ENCODE measurements at places on chromosomes 1 and 21.

DNA sequence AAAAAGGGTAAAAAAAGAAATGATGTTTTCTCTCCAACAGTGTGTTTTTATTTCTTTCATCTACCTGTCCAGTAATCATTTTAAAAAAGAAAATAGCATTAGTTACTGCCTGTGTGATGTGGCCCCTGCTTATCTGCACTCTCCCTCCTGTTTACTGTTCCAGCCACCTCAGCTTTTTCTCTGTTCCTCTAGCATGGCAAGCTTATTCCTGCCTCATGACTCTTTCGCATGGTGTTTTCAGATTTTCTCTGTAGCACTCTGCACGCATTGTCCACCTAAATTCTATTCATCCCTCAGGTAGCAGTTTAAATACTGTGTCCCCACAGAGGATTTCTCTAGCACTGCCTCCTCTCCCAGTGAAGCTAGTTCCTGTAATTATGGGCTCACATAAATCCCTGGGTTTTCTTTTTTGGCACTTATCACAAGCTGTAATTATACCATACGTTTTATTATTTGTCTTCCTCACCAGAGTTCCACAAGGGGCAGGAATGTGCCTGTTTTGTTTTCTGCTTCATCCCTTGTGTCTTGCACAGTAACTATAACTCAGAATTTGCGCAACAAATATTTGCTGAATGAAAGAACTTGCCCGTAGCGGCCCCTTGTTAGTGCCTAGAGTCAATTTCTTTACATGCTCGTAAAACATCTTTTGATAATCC, 51.4 kb upstream of the LRIG2 start:
- no peak for DNase-seq

- DNase-seq = no peak
Observed at GRCh38 chr1:31655104-31655503, 10.4 kb upstream of the PEF1 start.

GRCh38 chr21:28683982-28684752, 308.5 kb downstream of the LTN1 start:
- no peak for DNase-seq

GRCh38 chr1:66624412-66625060, 90.6 kb downstream of the SGIP1 start:
- no peak for DNase-seq

DNA sequence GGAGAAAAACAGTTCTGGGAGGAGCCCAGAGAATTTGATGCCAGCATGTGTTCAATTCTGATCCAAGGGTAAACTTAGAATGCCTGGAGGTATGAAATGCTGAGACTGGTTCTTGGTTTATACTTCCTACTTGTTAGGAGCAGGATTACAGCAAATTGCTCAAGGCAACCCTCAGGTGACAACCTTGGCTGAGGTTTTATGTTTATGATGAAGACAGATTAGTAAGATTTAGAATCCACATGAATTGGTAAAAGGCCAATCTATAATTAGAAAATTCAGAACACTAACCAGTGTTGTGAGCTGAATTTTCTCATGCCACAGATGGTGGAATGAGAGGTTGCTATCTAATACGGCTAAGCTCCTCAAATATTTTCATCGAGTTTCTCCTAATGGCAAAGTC, 235.3 kb upstream of the NRIP1 start:
- no peak for DNase-seq

GRCh38 chr1:202349206-202349928, 868 bp downstream of the PPP1R12B start:
- DNase-seq = no peak

- no peak for DNase-seq
Observed at GRCh38 chr21:35730325-35730724, 330.0 kb downstream of the SETD4 start.

DNA sequence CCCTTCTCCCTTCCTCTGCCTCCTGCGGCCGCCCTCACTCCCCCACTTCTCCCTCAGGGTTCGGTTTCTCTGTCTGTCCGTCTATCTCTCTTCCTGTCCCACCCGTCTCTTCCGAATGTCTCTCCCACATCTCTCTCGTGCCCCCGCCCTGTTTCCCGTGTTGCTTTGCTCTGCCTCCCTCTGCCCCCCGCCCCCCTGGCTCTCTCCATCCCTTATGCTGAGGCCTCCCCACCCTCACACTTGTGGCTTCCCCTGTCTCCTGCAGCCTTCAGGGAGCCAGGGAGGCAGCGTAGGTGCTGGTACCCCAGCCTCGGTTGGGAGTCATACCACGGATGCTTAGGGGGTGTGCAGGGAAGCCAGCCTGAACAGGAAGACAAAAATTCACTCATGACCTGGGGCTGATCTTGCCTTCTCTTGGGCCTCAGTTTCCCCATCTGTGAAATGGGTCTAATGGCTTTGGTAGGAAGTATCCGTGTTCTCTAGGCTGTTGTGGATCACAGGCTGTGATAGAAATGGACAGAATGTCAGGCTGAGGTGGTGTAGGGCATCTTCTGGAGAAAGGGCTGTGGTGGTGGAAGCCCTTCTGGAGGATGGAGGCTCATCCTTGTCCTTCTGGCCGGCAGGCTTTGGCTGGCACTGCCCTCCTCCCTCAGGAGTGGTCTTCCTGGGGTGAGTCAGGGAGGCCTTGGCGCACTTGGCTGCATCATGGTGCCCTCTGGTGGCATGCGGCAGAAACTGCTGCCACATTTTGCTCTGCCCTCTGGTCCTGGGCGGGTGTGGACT, 55.5 kb downstream of the FOXO6 start:
- DNase-seq = peak; percentile 50

- DNase-seq = no peak
Observed at GRCh38 chr1:2462819-2463218, 13.3 kb upstream of the PLCH2 start.

- DNase-seq = no peak
Observed at GRCh38 chr1:75602486-75602885, 8.4 kb downstream of the SLC44A5 start.

- DNase-seq = no peak
Observed at GRCh38 chr1:206833106-206833680, 32.2 kb upstream of the IL20 start.

GRCh38 chr1:108327534-108328466, 83.9 kb upstream of the NBPF4 start:
- no peak for DNase-seq

- DNase-seq = no peak
Observed at GRCh38 chr1:243944429-243945160, 94.6 kb upstream of the AKT3 start.

DNA sequence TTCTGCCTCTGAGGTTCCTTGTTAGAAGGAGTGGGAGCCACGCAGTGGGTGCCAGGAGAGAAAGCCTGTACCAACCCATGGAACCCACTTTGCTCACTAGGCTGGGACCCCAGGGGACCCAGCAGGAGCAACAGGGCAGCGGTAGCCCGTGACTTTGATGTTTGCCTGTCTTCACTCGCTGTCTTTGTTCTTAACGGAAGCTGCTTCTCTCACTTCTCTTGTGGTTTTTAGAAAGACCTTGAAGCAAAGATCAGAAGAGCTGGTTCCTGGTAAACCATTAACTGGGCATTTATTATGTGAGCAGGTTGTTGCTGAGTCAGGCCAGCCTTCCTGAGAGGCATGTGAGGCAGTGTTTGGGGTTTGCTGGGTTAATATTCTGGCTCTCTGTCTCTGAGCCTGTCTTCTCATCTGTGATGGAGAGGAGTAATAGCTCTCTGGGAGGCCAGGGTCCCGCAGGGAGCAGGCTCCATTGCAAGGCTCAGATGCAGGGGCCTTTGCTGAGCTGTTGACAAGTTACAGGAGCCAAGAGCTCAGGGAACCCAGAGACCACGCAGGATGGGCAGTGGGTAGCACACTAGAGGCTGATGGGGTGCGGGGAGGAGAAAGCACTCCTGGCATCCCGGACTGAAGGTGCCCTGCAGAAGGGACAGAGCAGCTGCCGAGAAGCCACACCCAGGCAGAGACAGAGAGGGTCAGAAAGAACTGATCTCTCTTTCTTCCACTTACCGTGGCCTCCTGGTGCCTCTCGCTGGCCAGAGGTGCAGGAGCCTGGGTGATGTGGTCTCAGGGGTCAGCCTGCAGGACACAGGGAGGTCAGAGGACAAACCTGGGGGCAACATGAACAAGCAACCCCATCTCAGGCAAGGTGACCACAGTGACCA, 367.5 kb upstream of the C1orf174 start:
- DNase-seq = peak; percentile 81

- DNase-seq = no peak
Observed at GRCh38 chr1:67711855-67712212, 26.8 kb downstream of the GADD45A start.

DNA sequence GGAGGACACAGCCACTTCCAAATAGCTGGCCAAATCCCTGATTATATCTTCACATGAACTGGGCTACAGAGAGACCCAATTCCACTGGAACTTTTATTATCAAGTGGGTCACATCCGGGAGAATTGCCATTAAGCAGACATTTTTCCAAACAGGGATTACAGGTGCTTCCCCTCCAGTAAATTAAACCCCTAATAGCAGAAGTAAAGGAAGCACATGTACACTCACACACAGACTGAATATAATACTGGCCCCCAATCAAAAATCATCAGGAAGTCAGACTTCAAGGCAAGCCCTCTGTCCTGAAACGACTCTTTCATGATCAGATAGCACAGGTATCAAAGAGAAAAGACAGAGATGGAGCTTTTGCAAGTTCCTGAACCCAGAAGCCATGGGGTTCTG, 118.6 kb upstream of the PPP2R5A start:
- DNase-seq = no peak

DNA sequence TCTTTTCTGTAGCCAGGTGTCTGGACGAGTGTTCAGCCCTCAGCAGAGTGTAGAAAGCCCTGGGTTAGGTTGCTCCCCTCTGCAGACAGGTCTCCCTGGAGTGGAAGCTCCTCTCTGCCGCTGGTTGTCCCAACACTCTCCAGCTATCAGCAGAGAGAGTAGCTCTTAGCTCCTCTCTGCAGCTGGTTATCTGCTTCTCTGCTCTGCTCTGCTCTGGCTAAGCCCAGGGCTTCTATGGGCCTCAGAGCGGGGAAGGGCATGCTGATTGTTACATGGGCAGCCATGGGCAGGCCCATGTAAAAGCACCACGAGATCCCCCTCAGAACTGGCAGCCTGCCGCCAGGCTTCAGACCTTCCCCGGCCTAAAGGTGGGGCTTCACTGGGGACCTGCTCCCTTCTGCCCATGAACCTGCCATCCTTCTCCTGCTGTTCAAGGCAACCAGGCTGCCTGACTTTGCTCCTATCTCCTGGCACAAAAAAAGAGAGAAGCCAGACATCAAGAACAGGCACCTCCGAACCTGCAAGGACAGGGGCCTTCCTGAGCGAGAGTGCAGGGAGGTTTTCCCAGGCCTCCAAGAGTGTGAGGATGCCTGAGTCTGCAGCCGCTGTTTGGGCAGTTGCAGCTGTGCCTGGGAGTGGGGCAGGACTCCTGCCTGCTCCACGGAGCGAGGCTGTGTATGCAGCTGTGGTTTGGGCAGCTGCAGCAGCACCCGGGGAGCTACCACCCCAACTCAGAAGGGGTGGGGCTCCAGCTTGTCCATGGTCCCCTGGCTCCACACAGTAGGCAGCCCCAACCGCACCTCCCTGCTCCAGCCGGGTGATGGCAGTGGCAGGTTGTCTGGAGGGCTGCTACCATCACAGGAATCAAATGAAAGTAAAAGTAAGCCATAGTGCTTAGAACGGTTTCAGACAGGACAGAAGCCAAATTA, 973.7 kb downstream of the LTN1 start:
- DNase-seq = no peak

GRCh38 chr1:16677552-16678431, 11.0 kb upstream of the RNU1-3 start:
- peak; percentile 16 for DNase-seq

GRCh38 chr1:170891872-170892271, 43.5 kb upstream of the MROH9 start:
- no peak for DNase-seq

GRCh38 chr1:980602-981395, 1.1 kb downstream of the PERM1 start:
- no peak for DNase-seq

GRCh38 chr1:112532064-112532463, 23.3 kb downstream of the WNT2B start:
- no peak for DNase-seq

DNA sequence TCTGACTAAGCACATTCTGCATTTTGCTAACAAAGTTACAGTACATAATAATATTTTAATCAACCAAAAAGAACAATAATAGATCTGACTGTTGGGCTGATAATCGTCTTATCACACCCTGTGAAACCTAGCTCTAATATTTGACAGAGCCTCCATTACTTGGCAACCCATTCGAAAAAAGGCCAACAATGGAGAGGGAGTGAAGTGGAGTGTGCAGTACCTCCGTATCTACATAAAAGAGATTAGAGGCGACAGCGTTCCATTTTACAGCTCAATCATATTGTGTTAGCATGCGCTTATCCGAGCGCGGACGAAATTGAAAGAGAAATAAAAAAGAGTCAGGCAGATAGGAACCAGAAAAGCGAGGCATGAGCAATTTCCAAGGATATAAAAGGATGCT, 137.3 kb upstream of the USH2A start:
- no peak for DNase-seq

DNA sequence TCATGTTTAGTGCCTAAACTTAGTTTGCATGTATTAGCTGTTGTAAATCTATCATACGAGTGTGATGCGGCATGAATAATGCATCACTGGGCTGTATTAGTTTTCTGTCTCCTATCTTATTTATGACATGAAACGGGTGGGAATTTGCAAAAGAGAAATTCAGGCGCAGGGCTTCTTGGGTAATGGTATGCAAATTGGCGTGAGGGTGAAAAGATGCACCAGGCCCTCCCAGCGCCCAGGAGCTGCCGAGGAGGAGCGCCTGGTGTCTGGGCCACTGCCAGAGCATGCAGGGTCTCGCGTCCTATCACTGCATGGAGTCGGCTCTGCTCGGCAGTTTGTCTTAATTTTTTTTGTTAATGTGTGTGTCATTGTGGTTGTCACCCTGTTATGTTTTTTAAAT, 82.9 kb upstream of the ACTL8 start:
- no peak for DNase-seq

DNA sequence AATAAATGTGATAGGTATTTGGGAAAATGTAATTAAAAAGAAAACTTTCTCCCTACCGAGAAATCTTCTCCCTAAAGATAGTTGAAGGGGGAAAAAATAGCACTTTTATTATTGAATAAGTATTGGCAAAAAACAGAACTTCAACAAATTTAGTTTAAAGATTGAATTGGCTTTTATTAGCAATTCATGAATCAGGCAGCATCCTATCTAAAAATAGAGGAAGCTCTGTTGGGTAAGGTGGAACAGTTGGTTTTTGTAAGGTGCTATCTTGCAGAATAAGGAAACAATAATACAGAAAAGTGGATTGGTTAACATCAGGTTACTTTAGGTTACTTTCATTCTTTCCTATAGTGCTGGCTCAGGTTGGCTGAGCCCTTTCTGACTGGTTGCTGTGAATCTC, 62.8 kb downstream of the FH start:
- no peak for DNase-seq

DNA sequence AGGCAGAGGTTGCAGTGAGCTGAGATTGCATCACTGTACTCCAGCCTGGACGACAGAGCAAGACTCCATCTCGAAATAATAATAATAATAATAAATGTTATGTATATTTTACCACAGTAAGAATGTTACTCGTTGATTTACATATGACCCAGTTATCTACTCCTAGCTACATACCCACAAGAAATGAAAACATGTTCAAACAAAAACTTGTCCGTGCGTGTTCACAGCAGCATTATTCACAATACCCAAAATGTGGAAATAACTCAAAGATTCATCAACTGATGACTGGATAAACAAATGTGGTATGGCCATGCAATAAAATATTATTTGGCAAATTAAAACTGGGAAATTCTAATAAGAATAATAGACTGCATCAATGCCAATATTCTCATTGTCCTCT, 31.7 kb upstream of the ENSA start:
- no peak for DNase-seq

- no peak for DNase-seq
Observed at GRCh38 chr21:25871566-25871965, 136.8 kb downstream of the GABPA start.

Data from CD4-positive, CD25-positive, alpha-beta regulatory T cell (primary cell).